ENCODE measurements at places on chromosomes 11 and 22. TPM values are rescaled to one million over a fixed set of nuclear protein-coding genes. Genes with fewer than 3 reads are reported as not detected.

FAM83F gene
- 0.41 TPM for total RNA-seq

MIAT gene
- total RNA-seq = 110 TPM

ANGPTL5 gene
- 0.41 TPM for total RNA-seq

KRTAP5-7 gene
- under 0.01 TPM for total RNA-seq

XKR3 gene
- total RNA-seq = not detected

CCDC73 gene
- not detected for total RNA-seq

MMP10 gene
- not detected for total RNA-seq

KCNJ11 gene
- total RNA-seq = 11.0 TPM

MS4A6A gene
- total RNA-seq = 2.4 TPM

EFCAB6 gene
- total RNA-seq = 9.4 TPM

DDI1 gene
- not detected for total RNA-seq

ZNF215 gene
- total RNA-seq = 5.3 TPM

LRP4 gene
- total RNA-seq = 4.1 TPM

BRMS1 gene
- total RNA-seq = 19.2 TPM

OR52J3 gene
- total RNA-seq = not detected

SPI1 gene
- total RNA-seq = 1.2 TPM

DNA sequence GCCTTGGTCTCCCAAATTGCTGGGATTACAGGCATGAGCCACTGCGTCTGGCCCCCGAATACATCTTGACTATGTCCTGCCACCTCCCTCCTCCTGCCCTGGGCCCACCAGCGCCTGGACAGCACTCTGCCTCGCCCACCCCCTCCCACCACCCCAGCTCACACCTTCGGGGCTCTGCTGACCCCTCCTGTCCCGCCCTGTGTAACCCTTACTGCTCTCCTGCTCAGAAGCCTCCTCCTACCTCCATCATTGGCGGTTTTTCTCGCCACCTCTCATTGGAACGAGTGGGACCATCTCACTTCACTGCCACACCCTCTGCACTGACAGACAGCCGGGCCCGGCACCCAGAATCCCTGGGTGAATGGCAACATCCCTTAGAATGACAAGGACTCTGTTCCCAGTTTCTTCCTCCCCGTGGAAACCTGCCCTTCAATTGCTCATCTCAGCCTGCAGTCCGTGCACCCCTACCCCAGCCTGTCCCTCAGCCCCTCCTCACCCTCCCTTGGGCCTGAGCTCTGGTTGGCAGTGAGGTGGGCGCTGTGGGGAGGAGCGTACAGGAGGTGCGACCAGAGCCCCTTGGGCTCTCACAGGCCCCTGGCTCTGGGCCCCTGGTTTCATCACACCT, 32.2 kb downstream of the LRRC74B start:
- no peak for DNase-seq

GRCh38 chr11:130918081-130918480, 1.8 kb upstream of the SNX19 start:
- DNase-seq = no peak

GRCh38 chr22:20887375-20887774, 28.6 kb downstream of the SNAP29 start:
- DNase-seq = no peak

DNA sequence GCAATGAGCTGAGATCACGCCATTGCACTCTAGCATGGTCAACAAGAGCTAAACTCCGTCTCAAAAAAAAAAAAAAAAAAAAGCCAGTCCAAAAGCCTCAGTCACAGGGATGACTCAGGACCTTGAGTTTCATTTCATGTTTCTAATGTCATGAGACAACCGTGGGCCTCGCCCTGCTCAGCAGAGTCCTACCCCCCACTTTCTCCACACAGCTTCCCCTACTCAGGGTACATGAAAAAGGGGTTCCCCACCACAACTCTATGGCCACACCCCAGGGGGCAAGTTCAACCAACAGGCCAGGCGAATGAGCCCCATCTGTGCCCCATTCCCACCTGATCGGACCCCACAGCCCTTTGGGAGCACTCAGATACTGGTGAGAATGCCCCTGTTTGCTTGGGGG, 24.3 kb upstream of the ADA2 start:
- no peak for DNase-seq

DNA sequence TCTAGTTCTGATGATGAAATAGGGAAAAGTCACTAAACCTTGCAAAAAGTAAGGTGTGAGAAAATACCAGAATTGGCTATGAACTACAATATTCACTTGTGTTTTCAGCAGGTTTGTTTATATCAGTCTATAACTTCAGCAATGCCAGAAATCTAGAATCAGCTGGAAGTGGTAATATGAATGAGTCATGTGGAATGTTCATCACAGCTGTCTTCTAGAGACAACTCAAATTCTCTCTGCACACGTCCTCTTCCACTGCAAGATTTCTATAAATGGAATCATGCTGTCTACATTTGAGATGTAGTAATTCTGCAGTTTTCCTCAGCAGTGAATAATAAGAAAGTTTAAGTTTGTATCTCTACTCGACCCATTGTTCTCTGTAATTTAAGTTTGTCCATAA, 89.9 kb downstream of the OR4A15 start:
- DNase-seq = no peak

- no peak for DNase-seq
Observed at GRCh38 chr11:124841201-124841600, 24.0 kb upstream of the ROBO3 start.

DNA sequence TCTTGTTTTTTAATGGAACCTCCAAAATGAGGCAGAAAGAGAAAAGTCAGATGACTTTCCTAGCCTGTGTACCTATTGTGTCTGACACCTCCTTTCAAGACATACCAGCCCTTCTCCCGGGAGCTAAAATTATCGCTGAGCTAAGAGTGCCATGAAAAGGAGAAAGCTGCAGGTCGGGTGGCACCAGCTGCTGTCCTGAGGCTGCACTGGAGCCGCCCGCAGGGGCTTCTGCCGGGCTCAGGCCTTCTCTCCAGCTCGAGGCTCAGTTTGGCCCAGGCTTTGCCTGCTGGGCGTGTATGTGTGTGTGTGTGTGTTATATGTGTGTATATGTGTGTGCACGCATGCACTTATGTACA, 27.7 kb upstream of the RAB1B start:
- no peak for DNase-seq

- DNase-seq = no peak
Observed at GRCh38 chr11:47915374-47915773, 65.0 kb upstream of the PTPRJ start.

- no peak for DNase-seq
Observed at GRCh38 chr22:36197065-36197440, 4.6 kb downstream of the APOL4 start.

DNA sequence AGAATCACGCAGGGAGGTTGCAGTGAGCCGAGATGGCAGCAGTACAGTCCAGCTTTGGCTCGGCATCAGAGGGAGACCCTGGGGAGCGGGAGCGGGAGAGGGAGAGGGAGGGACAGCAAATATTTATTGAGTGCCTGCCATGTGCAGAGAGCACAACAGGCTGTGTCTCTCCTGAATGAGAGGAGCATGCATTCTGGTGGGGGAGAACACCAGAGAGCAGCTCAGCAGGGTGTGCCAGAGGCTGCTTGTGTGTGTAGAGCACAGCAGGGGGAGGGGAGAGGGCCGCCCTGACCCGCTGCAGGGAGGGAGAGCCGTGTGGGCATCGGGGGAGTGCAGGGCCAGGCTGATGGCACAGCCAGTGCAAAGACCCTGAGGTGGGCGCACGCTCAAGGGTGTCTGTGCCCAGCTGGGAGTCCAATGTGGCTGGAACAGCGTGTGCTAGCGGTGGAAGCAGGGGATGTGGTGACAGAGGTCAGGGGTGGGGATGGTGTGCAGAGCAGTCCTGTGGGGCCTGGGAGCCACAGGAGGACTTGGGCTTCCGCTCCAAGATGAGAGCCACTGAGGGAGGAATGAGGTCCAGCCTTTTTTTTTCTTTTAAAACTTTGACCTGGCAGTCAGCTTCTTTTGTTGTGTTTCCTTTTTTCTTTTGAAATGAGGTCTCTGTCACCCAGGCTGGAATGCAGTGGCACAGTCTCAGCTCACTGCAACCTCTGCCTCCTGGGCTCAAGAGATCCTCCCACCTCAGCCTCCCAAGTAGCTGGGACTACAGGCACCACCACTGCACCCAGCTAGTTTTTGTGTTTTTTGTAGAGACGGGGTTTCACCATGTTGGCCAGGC, 12.0 kb downstream of the PPIL2 start:
- no peak for DNase-seq

GRCh38 chr22:19824926-19825339, 29.7 kb downstream of the GNB1L start:
- no peak for DNase-seq

DNA sequence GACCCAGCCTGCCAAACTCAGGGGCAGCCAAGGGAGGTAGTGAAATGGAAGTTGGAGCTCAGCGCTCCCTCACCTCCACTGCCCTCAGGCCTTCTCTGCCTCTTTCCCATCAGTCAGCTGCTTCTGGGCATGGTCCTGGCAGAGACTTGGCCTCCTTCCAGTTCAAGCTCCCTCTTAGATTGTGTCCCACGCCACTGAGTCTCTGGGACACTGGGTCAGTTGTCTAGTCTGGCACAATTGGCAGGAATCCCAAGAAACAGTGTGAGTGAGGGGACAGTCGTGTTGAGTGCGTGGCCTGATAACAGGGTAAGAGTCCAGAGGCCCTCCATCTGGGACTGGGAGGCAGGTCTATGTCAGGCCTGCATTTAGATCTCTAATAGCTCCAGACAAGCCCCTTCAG, 7.1 kb upstream of the SLC35E4 start:
- DNase-seq = no peak

DNA sequence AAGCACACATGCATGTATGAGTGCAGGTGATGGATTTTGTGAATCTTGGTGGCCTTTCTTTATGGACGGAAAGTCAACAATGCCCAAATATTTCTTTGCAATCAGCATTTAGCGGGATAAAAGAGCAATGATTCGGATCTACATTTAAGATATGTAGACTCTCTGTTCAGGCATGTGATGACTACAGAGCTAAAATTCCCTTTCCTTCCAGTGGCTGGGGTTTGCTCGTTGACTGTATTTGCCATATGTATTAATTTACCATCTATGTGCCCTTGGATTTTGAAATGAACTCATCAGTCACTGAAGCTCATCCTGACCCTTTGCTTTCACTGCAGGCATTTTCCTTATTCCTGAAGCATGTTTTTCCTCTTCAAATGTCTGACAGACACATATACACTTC, 13.6 kb downstream of the BLID start:
- no peak for DNase-seq

DNA sequence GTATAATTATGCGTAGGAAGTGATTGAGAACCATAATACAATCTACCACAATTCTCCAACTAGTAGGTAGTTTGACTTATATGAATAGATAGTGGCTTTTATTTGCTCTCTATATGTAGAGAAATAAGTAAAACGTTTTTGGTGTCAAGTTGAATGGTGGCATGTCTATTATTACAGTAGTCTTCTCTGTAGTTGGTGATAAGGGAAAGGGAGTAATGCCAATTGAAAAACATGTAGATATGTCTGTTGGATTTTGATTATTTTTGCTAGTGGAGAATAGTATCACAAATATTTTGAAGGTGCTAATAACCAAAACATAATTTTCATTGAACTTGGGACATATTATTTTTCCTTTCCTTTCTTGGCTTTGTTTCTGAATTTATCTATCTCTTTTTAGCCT, 17.5 kb downstream of the FBXO7 start:
- DNase-seq = no peak

DNA sequence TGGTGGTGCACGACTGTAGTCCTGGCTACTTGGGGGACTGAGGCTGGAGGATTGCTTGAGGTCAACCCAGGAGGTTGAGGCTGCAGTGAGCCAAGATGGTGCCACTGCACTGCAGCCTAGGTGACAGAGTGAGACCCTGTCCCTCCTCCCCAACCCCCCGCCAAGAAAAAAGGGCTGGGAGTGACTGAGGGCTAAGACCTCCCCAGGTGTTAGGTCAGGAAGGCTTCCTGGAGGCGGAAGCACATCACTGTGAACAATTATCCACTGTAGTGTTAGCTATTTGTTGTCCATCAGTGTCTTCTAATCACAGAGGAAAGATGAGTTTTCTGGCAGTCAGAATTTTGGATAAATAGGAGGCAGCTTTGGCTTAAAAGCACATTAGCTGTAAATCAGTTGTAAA, 8.8 kb downstream of the YDJC start:
- DNase-seq = no peak

GRCh38 chr11:133809569-133810491, 35.5 kb downstream of the SPATA19 start:
- no peak for DNase-seq

GRCh38 chr22:43447380-43447779, 35.6 kb downstream of the MPPED1 start:
- DNase-seq = no peak

- DNase-seq = no peak
Observed at GRCh38 chr11:68211546-68211945, 1.6 kb downstream of the KMT5B start.

DNA sequence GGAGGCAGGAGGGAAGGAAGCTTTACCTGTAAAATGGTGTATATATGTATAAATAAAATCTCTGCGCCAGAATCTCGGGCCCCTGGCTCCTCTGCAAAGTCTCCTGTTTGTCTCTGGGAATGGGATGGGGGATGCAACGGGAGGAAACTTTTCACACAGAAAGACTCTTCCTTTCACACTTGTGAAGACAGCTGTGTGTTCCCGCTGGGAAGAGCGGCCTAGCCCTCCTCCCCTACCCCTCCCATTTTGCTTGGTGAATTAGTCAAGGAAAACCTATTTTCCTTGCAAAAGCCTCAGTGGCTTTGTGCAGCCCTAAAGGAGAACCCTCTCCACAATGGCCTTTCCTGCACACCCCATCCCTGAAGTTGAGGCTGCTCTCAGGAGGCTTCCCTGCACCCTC, 9.4 kb upstream of the IGF2 start:
- no peak for DNase-seq

- DNase-seq = no peak
Observed at GRCh38 chr11:9604134-9604533, 30.7 kb downstream of the WEE1 start.

GRCh38 chr11:20596205-20597153, 2.9 kb upstream of the SLC6A5 start:
- no peak for DNase-seq

DNA sequence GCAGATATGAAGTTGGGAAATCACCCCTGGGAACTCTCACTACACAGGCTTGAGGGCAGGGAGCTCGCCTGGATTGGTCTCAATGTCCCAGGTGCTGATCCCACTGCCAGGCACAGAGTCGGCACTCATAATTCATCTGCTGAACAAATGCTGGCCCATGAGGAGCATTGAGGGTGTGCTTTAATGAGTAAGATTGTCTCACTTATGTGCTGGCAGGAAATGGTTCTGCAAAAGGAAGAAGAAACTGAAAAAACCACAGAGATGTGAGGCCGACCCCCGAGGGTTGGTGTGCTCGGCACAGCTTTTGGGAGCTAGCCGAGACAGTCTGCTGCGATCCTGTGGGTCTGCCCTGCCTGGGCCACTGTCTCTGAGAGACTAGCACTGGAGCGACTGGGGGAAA, 9.4 kb downstream of the PLAAT2 start:
- no peak for DNase-seq

All from frontal cortex (tissue), 4 donors.